Pulmonary artery endothelial cell (primary cell): ENCODE measurements at places on chromosomes 3 and 15. TPM values are rescaled to one million over a fixed set of nuclear protein-coding genes. Genes with fewer than 3 reads are reported as not detected.

GPR156 gene
- total RNA-seq: 0.13 and 0.18 TPM in 2 replicates

LEKR1 gene
- total RNA-seq: 0.13 and 0.32 TPM in 2 replicates

AP3S2 gene
- total RNA-seq: 19.5 and 35.1 TPM in 2 replicates

KCNMB3 gene
- 0.46 and 1.4 TPM in 2 replicates for total RNA-seq

FANCD2OS gene
- total RNA-seq: not detected in 2 replicates

HGD gene
- total RNA-seq: 0.26 TPM in 1 of 2 replicates, not detected in the other
